Astrocyte (in vitro differentiated cells and primary cell): ENCODE measurements at places on chromosomes 12 and 14. TPM values are rescaled to one million over a fixed set of nuclear protein-coding genes. Genes with fewer than 3 reads are reported as not detected.

GRCh38 chr14:58060898-58061297 is 91.1 kb downstream of the ARMH4 start:
- DNase-seq = no peak

PRH2 gene
- not detected in 2 replicates for total RNA-seq

- DNase-seq = no peak
These were observed 201.7 kb downstream of the SNAPC1 start for GRCh38 chr14:61963926-61964325.

DNA sequence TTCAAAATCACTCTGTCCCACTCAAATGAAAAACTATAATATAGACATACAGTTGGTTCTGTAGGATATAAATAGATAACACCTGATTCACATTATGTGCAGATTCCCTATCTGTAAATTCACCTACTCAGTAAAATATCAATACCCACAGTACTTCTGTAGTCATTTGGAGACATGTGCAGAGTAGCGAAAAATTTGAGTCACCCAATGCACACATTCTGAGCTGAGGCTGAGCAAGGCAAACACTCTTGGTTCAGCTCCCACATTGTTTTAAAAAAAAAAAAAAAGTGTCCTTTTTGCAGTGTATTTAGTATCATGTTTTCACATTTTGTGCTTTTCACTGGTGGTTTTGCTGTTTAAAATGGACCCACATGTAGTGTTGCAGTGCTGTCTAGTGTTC is 27.3 kb upstream of the BBS10 start:
- DNase-seq = no peak

DNA sequence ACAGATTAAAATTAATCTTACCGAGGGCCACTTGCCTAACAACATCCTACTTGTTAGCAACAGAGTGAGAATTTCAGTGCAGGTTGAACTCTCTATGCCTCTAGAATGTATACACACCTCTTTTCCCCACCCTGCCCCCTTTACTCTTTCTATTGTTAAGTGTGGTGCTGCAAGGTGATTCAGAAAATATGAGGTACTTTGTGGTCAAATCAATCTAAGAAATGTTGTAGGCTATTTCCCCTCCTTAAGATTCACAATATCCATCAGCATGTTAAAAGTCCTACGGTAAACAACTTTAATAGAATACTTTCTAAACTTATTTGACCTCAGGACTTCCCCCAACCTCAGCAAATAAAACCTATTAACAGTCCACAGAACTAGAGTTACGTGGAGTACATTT is 106.0 kb downstream of the LMNTD1 start:
- DNase-seq = no peak

MIP gene
- not detected in 2 replicates for total RNA-seq

- no peak for DNase-seq
These were observed 8.5 kb upstream of the MDM1 start for GRCh38 chr12:68340404-68341270.
